ENCODE measurements at places on chromosomes 16 and 17. TPM values are rescaled to one million over a fixed set of nuclear protein-coding genes. Genes with fewer than 3 reads are reported as not detected.

The LRRC46 gene
- total RNA-seq, result 1.6 TPM

The FOXN1 gene
- not detected for total RNA-seq

GRCh38 chr16:72609066-72609465 is 437.1 kb upstream of the PMFBP1 start:
- no peak for DNase-seq

GRCh38 chr17:7175330-7175733 is 3.8 kb downstream of the ASGR1 start:
- no peak for DNase-seq

- DNase-seq, result no peak
Observed at GRCh38 chr17:40032322-40033320, 17.4 kb downstream of the CSF3 start.

GRCh38 chr17:42577140-42577531 is 393 bp downstream of the PSMC3IP start:
- DNase-seq, result no peak

- DNase-seq, result no peak
Observed at GRCh38 chr16:85682516-85682915, 6.2 kb downstream of the GINS2 start.

GRCh38 chr16:89017543-89018281 is 40.7 kb upstream of the CBFA2T3 start:
- DNase-seq, result no peak

DNA sequence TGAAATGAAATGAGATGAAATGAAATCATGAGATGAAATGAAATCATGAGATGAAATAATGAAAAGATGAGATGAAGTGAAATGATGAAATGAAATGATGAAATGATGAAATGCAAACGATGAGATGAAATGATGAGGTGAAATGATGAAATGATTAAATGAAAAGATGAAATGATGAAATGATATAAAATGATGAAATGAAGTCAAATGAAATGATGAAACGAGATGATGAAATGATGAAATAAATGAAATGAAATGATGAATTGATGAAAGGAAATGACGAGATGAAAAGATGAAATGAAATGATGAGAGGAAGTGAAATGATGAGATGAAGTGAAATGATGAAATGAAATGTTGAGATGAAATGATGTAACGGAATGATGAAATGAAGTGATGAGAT is 595.6 kb downstream of the TP53TG3F start:
- DNase-seq, result no peak

DNA sequence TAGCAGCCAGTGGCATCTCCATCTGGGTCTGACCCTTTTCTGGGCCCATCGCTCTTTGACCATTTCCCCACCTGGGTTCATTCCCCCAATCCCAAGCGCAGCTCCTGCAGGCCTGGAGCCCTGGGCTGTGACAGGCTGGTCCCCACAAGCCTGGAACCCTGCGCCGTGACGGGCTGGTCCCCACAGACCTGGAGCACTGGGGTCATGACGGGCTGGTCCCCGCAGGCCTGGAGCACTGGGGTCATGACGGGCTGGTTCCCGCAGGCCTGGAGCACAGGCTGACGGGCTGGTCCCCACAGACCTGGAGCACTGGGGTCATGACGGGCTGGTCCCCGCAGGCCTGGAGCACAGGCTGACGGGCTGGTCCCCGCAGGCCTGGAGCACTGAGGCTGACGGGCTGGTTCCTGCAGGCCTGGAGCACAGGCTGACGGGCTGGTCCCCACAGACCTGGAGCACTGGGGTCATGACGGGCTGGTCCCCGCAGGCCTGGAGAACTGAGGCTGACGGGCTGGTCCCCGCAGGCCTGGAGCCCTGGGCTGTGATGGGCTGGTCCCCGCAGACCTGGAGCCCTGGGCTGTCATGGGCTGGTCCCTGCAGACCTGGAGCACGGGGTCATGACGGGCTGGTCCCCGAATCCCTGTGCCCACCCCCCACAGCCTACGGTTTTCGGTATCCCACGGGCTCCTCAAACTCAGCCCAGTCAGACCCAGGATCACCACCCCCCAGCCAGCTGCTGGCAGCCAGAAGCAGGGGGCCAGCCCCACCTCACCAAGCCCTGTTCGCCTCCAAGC is 16.6 kb downstream of the TMC6 start:
- no peak for DNase-seq

GRCh38 chr16:53219795-53220454 is 165.1 kb downstream of the CHD9 start:
- no peak for DNase-seq

DNA sequence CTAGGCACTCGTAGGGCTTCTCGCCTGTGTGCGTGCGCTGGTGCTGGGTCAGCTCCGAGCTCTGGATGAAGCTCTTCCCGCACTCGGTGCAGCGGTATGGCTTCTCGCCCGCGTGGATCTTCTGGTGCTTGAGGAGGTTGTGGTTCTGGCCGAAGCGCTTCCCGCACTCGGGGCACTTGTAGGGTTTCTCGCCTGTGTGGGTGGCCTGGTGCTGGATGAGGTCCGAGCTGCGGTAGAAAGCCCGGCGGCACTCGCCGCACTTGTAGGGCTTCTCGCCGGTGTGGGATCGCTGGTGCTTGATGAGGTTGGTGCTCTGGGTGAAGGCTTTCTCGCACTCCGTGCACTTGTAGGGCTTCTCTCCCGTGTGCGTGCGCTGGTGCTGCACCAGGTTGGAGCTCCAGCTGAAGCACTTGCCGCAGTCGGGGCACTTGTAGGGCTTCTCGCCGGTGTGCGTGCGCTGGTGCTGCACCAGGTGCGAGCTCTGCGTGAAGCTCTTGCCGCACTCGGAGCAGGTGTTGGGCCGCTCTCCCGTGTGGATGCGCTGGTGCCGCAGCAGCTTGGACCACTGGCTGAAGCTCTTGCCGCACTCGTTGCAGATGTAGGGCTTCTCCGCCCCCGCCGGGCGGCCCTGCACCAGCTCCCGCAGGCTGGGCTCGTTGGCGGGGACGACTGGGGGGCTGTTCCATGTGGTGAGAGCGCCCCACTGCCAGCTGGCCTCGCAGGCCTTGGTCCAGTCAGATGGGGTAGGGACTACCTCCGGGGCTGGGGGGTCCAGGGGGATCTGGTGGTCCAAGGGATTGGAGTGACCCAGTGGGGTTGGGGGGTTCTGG is 3.5 kb downstream of the ZNF629 start:
- no peak for DNase-seq

DNA sequence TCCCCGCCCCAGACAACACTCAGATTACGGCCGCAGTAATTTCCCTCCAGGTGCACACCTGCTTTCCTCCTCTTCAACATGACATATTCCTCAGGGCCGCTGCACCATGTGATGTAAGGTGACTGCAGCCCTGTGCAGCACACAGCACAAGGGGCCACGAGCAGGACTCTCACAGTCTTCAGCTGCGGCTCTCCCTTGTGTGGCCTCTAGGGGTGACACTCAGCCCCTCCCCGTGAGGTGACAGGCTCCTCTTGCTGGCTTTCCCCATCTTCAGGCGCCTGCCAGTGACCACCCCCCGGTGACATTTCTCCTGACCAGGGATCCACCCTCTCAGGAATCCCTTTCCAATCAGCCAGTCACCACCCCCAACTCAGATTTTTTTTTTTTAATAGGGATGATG is 31.3 kb upstream of the ABCC3 start:
- DNase-seq, result no peak

DNA sequence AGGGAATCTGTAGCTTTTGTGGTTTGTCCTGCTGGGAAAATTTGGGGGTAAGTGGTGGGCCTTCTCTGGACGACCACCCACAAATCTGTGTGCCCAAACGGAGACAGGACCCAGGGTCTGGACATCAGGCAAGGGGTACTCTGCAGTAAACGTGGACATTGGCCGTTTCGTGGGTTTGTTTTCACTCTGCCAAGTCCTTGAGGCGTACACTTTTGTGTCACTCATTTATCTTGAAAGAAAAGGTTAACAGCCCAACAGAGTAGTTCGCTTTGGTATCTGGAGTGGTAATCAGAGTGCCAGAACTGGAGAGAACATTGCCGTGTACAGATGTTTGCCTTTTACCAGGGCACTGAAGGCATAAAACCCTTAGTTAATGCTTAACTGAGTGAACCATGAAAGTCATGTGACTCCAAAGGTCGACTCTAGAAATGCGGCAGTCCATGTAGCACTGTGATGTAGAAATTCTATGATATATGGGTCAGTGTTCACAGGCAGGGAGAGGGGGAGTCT is 15.4 kb downstream of the NAA60 start:
- DNase-seq, result no peak

GRCh38 chr17:42053731-42054500 is 3.5 kb upstream of the C17orf113 start:
- no peak for DNase-seq

- DNase-seq, result peak; percentile 45
Observed at GRCh38 chr17:61002316-61002736, 324.7 kb downstream of the BCAS3 start.

Measured in A172 (cell line).